Activated naive CD4-positive, alpha-beta T cell treated with anti-CD3 and anti-CD28 coated beads for 36 hours (primary cell): ENCODE measurements at places on chromosomes 5 and 9. TPM values are rescaled to one million over a fixed set of nuclear protein-coding genes. Genes with fewer than 3 reads are reported as not detected.
A peak's percentile ranks its signal among the peaks of the same experiment; 100 is the strongest.

Gene SMIM27
- total RNA-seq, result 27.1 TPM

- DNase-seq, result no peak
These were observed 118.4 kb upstream of the KCNN2 start for GRCh38 chr5:114243281-114243971.

Gene PCDHGA12
- total RNA-seq, result not detected

DNA sequence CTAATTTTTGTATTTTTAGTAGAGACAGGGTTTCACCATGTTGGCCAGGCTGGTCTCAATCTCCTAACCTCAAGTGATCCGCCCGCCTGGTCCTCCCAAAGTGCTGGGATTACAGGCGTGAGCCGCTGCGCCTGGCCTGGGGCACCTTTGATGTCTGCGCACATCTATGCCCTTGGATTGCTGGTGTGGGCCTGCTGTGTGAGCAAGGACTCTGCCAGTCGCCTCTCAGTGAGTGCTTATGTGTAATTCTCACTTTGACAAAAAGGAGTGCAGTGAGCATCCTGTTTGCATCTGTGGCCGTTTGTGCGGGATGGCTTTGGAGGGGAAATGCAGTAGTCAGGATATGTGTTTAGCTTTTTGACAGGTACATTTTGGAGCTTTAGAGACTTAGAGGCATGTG is 9.4 kb downstream of the WDR5 start:
- no peak for DNase-seq

- DNase-seq, result no peak
These were observed 36.9 kb upstream of the MSX2 start for GRCh38 chr5:174687503-174687902.

Gene CCL28
- 5.4 TPM for total RNA-seq

DNA sequence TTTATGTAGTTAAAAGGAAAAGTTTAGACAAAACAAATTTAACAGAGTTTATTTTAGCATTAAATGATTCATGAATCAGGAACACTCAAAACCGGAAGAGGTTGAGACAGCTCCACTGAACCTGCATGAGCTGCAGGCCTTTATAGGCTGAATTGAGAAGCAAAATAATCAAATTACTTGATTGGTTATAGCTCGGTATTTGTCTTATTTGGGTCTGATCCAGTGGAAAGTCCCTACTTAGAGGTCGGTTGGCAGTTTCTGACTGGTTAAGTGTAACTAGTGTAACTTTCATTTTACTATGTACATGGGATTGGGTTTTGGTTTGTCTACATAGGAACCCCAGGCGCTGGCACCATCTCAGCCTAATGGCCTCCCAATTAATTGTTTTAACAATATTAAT is 74.1 kb upstream of the PIK3R1 start:
- no peak for DNase-seq

Gene TAL2
- total RNA-seq, result not detected

- DNase-seq, result no peak
These were observed 440.7 kb downstream of the TAF11L14 start for GRCh38 chr5:18074961-18075360.

DNA sequence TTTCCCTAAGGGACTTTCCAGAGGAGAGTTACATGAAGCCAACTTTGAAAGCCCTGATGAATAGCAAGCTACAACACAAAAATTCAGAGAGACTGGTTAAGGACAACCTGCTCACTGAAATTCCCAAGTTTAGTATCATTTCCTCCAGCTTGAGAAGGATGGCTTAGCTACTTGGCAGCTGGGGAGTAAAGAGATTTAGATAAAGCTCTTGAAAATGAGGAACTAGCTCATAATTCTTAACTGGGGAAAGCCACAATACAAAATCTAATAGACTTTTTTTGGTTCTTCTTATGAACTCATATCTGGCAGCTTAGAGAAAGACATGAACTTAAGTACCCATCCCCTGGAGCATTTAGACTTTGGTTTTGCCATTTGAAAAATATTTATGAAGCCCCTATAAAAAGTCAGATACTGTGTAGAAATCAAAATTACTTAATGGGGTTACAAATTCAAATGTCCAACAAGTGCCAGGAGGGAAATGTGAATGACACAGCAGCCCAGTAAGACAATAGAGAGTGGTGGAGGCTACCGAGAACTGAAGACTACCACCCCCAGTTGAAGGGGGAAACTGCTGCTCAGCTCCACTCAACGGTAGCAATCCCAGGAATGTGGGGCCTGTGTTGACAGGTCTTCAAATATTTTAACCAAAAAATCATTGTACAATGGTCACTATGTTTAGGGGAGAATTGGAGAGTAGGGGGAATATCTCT is 79.4 kb upstream of the ADRB2 start:
- DNase-seq, result no peak

Gene PCDH1
- not detected for total RNA-seq

Gene RNF183
- not detected for total RNA-seq

- DNase-seq, result no peak
These were observed 14.9 kb downstream of the CD180 start for GRCh38 chr5:67181648-67182221.

- peak; percentile 11 for DNase-seq
These were observed 179.1 kb upstream of the SMIM23 start for GRCh38 chr5:171606414-171607024.

DNA sequence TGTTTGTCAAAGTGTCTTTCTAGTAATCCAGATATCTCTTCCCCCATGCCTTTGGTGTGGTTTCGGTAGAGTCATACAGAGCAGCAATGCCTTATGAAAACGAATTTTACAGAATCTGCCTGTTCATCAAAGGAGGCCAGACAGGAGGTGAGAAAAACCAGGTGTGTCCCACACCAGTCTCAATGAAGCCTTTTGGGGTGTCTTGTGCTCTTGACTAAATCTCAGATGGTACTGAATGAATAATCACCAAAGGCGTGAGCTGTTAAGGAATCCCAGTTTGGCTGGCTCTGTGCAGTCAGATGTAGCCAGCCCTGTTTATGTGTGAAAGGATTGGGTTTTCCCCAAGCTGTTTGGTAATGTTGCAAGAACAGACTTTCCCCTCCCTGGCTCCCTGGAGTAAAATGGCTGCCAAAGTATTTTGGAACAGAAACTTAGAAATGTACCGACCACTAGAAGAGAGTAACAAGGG is 70.8 kb upstream of the CDKN2B start:
- DNase-seq, result peak; percentile 84

GRCh38 chr5:64437496-64437895 is 68.3 kb upstream of the RGS7BP start:
- DNase-seq, result no peak

Gene SPINK4
- total RNA-seq, result not detected
